Activated T-cell treated with anti-CD3 and anti-CD28 coated beads for 24 hours (primary cell): ENCODE measurements at places on chromosomes 7 and 10.

DNA sequence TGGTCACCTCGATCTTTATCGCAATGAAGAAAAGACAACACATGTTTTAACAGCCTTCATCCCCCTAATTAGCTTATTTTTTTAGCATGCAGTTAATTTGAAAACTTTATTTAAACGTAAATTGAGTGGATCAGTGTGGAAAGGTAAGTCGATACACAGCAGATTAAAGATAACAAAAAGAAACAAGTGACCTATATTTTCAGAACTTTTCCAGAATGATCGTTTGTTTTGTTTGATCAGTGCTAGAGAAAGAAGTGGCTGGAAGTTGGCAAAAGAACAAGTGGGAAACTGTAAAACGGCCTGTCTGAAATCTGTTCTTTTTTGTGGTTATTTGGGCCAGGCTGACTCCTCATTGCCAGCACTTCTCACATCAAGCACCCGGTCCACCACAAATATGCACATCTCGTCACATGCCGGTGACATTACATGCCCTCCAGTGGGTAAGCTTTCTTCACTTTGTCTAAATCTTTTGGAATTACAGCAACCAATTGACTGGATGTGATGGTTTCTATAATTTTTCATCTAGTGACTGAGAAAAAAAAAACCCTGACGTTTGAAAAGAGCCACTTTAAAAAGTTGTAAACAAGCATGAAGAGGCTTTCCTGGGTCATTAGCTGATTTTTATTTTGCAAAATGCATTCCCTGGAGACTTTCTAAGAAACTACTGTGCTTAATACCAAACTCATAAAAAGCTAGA is 33.2 kb downstream of the C7orf33 start:
- DNase-seq: no peak

DNA sequence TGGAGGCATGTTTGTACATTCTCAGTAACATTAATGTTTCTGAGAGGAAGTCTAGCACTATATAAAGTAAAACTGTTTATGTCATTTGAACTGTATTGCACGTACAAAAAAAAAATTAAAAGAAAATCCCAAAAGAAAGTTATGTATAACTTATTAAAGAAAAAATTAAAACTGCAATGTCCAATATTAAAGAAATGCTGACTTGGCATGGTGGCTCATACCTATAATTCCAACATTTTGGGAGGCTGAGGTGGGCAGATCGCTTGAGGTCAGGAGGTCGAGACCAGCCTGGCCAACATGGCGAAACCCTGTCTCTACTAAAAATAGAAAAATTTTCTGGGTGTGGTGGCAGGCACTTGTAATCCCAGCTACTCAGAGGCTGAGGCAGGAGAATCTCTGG is 178.7 kb upstream of the VIPR2 start:
- no peak for DNase-seq

GRCh38 chr10:129772468-129773358 is 191.4 kb downstream of the EBF3 start:
- no peak for DNase-seq

DNA sequence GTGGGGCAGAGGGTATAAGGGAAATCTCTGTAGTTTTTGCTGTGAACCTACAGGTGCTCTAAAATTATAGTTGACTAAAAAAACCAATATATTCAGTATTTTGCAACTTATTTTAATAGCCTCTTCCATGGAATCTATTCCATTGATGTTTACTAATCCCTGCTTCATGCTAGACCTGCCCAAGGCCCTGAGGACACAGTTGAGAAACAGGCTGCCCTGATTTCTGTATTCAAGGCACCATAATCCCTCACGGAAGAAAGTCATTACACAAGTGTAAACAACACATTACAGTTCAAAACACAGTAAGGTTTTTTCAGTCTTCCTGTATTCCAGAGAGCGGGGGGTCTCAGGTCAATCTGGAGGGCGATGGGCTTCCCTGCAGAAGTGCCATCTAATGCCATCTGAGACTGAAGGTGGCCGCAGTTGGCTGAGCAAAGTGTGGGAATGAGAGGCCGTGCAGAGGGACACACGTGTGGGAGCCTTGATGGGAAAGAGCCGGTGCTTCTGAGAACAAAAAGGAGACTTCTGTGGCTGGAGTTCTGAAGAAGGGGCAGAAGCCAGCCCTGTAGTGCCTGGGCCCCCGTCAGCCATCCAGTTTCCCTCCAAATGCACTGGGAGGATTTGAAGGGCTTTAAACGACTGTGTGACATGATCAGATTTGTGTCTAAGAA is 146.9 kb downstream of the PTPN20 start:
- DNase-seq: no peak

- DNase-seq: no peak
Measured at GRCh38 chr10:62788861-62789467, 15.6 kb upstream of the ADO start.

GRCh38 chr10:10975647-10976046 is 42.0 kb upstream of the CELF2 start:
- no peak for DNase-seq

- no peak for DNase-seq
Measured at GRCh38 chr7:105707967-105708762, 126.9 kb upstream of the EFCAB10 start.

DNA sequence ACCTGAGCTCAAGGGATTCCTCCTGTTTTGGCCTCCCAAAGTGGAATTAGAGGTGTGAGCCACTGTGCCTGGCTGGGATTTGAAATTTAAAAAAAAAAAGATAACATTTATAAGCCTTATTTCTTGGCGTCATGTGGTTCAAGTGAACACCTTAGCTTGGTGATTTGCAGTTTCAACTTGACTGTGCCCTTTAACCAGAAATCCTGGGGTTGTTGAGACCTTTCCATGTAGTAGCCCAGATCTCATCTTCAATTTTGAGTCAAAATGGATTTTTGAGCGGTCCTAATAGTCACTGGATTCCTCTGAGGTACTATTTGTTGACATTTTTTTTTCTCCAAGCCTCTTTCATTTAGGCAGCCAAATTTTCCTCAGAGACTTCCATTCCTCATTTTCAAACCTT is 29.5 kb upstream of the FBXW4 start:
- DNase-seq: no peak

DNA sequence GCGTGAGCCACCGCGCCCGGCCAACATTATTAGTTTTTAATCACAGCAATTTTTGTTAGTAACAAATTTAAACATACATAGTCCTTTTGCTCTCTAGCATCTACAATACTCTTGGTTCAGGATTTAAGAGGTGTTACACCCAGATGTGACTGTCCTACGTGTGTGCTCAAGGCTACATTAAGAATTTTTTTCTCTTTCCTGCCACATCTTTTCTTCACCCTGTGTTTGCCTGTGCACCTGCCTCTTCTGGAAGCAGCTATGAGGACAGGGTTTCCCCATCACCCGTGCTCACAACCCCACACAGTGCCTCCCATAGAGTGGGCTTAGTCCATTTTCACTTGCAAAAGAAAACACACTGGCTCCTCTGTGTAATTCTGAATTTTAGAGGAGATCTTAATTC is 186.7 kb upstream of the KLF6 start:
- no peak for DNase-seq

DNA sequence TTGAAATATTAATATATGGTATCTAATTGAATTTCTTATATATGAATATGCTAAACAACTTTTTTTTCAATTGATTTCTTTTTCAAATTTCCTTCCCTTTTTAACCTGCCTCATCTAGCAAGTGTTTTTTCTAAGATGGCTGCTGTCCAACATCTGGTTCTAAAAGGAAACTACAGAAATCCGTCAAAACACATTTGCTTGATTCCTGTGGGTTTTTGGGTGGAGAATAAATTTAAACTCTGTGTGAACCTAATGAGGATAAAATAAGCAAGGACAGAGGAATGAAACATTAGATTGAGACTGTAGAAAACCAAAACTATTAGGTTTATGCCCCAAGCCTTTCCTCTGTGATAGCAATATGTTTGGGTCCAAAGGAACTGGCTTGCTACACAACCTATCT is 75.5 kb upstream of the STARD3NL start:
- no peak for DNase-seq

DNA sequence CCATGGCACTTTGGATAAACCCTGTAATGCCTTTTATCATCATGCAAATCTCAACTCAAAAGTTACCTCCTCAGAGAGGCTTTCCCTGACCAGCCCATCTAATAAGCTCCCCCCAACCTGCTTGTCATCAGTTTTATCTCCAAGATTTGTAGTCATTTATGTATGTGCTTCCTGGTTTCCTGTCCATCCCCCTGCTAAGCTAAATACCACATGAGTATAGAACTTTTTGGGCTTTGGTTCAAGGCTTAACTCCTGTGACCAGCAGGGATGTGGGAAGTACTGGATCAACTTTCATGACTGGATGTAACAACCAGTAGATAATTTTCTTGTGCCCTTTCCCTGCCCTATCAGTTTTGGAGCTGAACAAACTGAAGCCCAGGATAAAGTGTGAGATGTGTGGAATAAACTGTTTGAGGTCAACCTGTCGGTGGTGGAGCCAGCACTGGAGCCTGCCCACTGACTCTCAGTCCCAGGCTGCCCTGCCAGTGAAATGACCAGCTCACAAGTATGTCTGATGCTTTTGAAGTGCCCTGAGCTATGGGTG is 148.6 kb downstream of the CYP26A1 start:
- DNase-seq: no peak

DNA sequence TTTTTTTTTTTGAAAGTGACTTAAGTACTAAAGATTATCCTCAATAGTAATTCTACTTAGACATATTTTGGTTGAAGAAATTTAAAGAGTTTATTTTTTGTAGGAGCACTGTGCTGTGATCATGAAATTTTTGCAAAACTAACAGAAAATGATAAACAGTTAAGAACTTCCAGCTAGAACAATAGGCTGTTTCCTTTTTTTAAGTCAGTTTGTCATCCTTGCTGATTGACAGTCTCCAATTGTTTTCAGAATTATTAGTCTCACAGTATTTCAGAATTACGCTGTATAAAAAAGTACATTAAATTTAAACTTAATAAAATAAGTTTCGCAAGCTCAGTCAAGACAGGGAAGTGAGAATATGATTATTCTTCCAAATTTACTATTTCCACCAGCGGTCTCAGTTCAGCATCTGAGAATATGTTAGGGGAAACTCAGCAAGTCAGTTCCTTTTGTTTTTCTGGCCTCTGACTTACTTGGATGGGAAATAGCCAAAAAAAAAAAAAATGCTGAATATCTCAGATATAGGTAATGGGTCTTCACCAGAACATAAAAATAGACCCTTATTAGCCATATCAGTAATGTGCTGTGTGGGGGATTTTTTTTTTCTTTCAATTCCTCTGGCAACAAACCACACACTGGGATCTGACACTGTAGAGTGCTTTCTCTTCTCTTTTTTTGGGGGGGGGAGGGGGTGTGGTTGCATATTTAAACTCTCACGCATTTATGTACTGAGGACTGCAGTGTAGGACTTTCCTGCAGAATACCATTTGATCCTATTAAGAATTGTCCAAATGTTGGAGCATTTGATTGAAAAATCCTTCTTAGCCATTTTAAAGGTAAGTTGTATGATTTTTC is at the start of gene CD36:
Gene CD36, plus strand, starts transcription at position 732 of the 855 bp plus-strand sequence. CDS start 8,099 bp downstream, outside the sequence.
- no peak for DNase-seq

GRCh38 chr10:16566202-16566805 is 44.6 kb upstream of the C1QL3 start:
- DNase-seq: no peak

DNA sequence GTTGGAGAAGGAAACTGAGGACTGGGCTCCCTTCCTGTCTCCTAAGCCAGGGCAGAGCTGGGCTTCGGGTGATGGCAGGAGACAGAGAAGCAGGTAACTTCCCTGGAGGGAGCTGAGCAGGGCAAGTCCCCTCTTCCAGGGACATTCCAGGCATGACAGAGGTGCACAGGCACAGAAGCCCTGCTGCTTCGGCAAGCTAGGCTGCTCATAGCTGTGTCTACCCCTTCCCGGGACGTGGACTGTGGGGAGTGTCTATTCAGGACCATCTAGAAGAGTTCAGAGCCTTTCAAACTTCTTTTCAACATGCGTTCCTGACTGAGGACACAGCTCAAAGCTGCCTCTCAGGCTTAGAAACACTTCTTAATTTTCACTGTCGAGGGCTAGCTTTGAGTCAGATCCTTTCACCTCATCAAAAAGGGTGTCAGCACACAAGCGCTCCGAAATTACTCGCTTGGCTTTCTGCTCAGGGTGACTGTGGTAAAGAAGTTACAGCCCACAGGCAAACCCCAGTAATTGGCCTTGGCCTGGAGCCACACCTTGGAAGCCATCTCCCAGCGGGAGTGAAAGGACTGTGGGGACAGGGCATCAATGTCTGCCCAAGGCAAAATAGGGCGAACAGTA is 63.7 kb upstream of the STEAP1B start:
- DNase-seq: no peak

DNA sequence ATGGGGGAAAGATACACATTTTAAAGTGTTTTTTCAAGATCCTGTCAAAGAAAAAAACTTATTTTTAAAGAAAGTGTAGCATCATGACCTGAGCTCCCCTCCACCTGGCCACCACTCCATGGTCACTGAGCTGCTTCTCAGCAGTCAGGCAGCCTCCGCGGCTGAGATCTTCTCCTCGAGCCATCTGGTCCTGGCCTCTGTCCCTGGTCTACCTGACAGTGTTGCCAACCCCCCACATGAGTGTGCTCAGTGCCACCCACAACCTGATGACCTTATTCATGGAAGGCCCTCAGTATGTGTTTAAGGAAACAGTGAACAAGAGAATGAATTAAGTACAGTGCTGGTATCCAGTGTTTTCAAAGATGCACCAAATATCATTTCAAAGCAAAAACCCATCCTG is 694.5 kb upstream of the NRP1 start:
- DNase-seq: no peak
